ENCODE measurements at places on chromosomes 3 and 15.
A peak's percentile ranks its signal among the peaks of the same experiment; 100 is the strongest.

GRCh38 chr3:13053420-13053819 is 19.8 kb downstream of the IQSEC1 start:
- no peak for DNase-seq

DNA sequence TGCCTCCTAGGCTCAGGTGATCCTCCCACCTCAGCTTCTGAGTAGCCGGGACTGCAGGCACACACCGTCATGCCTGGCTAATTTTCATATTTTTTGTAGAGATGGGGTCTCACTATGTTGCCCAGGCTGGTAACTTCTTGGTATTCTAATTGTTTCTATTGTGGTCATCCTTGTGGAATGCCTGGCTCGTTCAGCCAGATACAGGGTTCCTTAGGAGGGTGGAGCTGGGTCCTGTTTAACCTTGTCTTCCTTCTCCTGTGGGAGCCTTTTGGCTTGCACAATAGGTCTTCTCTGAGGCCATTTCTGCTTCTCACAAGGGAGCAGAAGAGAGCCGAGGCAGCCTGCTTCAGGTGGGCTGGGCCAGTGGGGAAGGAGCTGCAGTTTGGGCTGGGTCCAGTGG is 15.7 kb downstream of the PLEKHO2 start:
- DNase-seq: no peak

DNA sequence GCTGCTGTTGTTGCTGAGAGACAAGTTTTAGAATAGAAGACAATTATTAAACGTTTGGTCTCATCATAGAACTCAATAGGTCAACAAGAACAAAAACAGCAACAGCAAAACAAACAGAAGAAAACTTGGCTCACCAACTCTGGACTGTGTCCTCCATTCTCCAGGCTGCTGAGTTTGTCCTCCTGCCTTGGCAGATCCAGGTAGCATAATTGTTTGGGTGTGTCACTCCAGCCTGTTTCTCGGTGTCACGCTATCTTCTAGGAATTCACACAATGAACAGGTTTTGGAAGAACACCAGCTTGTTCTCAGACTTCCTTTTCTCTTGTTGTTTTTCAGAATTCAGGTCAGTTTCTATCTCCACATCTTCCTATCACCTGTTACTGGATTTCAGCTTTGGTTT is 34.7 kb downstream of the ARRDC4 start:
- DNase-seq: no peak

- DNase-seq: no peak
Measured at GRCh38 chr3:150117076-150117475, 146.4 kb upstream of the PFN2 start.

GRCh38 chr3:2513986-2514385 is 415.3 kb downstream of the CNTN4 start:
- no peak for DNase-seq

- no peak for DNase-seq
Measured at GRCh38 chr3:75078290-75078689, 463.8 kb upstream of the CNTN3 start.

DNA sequence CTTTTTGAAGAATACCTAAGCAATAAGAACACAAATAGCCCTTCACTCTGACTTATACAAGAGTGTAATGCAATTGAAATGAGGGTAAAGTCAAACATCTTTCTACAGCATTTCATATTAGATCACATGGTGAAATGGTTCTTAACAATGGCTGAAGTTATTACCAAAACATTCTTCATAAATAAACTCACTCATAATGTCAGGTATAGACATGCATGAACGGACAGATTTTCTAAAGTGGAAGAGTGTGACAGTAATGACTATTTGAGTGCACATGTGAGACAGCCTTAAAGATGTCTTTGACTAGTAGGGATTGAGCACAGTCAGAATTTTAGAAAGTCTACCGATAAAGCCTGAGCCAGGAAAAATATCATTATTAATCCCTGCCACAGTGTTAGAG is 471.0 kb downstream of the ZPLD1 start:
- no peak for DNase-seq

DNA sequence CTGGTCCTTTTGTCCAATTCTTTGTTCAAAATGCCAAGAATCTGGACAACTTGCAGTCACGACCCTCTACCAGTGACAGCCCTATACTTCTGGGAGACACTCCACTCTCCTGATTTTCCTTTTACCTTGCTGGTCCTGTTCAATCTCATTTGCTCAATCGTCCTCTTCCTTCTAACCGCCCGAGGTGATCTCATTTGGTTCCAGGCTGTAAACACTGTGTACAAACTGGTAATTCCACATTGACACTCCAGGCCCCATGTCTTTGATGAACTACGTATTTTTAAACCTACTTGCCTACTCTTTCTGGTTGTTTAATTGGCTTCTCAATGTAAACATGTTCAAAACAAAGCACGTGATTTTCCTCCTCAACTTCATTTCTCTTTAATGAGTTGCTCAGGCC is 23.7 kb upstream of the C3orf49 start:
- DNase-seq: no peak

GRCh38 chr3:168047190-168047795 is 48.4 kb downstream of the GOLIM4 start:
- peak; percentile 65 for DNase-seq

- DNase-seq: no peak
Measured at GRCh38 chr3:190384309-190384756, 3.6 kb upstream of the CLDN16 start.

- DNase-seq: no peak
Measured at GRCh38 chr3:174035328-174035886, 637.9 kb downstream of the NLGN1 start.

DNA sequence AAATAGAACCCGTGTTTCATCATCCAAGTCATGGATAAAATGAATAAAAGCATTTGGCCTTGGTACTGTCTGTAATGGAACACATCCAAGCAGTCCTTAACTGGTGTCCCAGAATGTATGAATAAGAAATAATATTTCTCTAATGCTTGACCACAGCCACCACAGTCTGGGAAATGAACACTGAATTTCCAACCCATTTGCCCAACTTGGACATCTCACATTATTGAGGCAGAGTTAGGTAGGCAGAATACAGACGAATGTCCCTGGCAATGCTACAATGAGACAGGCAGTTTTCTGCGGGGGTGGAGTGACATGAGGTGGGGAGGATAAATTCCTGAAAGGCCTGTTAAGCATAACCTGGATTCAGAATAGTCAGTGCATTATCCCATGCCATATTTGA is 245.7 kb downstream of the ZIC1 start:
- no peak for DNase-seq

DNA sequence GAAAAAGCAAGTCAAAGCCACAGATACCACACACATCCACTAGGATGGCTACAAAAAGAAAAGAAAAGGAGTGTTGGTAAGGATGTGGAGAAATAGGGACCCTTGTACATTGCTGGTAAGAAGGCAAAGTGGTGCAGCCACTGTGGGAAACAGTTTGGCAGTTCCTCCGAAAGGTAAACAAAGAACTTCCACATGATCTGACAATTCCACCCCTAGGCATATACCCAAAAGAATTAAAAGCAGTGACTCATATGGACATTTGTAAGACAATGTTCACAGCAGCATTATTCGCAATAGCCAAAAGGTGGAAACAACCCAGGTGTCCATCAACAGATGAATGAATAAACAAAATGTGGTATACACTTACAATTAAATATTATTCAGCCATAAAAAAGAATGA is 22.2 kb upstream of the GMPPB start:
- DNase-seq: no peak

DNA sequence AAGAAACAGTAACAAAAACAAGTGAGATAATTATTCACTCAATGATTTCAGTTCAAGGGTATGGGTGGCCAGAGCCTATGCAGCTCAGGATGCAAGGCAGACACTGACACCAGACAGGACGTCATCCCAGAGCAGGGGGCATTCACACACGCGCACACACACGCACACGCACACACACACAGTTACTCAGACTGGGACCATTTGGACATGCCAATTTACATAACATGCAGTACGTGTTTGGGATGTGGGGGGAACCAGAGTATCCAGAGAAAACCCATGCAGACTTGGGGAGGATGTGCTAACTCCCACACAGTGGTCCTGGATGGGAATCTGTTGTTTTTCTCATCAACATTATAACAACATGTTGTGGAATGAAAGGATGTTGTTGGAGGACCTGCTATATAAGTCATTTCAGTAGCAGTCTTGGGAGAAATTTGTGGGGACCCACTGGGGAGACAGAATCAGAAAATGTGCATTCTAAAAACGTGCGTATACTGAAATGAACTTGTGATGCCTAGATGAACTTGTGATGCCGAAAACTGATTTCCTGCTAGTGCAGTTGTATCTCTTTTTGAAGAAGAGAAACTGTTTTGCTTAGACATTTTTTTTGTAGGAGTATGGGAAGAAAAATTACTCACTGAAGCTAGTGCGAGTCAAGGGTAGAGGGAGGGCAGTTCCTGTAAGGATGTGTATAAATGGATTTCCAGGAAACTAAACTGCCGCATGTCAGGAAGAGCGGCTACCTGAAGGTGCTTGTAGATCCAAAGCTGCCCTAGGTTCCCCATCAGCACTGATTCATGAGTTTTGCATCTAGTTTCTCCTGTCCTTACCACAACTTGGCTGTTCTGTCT is 25.2 kb downstream of the CD200 start:
- no peak for DNase-seq

DNA sequence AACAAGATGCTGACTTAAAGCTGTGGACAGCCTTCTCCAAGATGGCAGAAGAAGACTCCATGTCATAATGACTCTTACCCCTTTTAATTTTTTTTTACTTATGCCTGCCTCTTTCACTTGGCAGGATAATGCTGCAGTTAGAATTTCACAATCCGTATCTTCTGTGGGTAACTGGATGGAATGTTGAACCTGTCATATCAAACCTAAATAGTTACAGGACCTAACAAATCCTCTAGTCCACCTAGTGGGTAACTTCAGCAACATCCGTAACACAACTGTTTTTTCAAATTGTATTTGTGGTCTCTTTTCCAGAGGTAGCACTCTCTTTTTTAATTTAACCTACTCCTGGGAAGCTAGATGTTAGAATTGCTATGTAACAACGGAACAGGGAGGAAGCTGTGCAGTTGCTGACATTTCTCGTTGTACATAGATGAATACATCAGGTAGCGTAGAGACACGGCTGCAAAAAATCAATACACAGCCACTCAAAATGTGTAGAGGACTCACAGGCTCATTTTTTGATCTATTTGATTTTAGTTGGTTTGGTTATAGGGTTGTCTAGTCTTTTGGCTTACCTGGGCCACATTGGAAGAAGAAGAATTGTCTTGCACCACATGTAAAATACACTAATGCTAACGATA is 43.9 kb upstream of the TRPM1 start:
- DNase-seq: no peak
